H7 (cell line): ENCODE measurements at places on chromosomes 7 and 10.

GRCh38 chr7:89049043-89049442 is 253.5 kb upstream of the TEX47 start:
- no peak for DNase-seq

DNA sequence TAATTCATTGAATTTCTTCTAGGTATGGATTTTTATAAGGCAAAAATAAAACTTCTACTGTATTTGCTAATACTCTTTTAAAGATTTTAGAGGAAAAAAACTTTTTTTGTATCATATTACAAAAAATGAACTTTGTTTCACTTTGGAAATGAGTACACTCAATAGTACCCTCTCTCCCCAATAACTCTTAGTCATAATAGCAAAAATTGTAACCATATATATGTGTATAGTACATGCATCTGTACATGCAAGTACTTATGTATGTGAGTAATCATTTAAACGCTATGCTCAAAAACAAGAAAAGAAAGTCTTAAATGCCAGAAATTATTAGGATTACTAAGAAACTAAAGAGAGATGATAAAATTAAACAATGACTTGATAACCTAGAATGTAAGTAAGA is 95.9 kb upstream of the HGF start:
- no peak for DNase-seq

DNA sequence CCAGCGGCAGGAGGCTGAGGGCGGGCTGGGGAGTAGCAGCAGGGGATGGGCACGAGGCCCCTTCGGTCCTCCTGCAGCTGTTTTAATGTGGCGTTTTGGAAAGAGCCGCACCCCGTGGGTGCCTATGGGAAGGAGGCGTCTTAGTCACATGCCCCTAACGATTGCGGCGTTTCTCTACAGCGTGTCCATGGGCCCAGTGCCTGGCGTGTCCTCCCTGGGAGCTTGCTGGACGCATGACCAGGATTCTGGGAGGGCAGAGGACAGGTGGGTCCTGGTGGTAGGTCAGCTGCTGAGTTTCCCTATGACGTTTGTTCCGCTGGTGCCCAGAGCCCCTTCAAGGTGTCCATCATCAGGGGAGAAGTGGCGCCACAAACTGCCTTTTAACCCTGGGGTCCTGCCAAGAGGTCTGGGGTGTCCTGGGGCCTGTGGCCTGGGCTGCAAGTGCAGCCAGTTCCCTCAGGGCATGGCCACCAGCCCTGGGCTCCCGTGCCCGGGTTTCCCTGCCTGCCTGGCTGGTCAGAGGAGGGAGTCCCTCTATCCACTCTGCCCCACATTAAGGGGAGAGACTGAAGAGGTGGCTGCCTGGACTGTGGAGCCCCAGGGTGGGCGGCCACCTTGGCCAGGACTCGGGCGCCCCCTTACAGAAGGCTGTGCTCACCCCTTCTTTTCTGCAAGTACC is 48.7 kb downstream of the PWWP2B start:
- DNase-seq: no peak

GRCh38 chr7:151871904-151872303 is 5.0 kb downstream of the PRKAG2 start:
- DNase-seq: no peak

DNA sequence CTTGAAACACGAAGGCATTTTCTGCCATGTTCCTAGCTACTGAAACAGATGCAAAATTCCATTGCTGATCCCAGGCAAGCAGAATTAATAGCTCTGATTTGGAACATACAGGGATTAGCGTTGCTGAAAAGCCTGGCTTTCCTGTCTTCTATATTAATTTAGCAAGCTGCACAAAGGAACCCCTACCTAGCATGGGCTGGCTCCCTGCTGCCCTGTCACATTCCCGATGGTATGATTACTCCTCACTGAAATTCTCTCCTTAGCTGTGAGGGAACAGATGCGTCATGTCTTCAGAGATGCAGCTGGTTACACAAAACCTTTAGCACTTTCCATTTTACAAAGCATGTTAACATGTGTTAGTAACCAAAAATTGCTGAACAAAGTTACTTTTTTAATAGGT is 878.9 kb downstream of the TYW1 start:
- no peak for DNase-seq
